T-helper 17 cell (primary cell): ENCODE measurements at places on chromosomes 3 and 15. TPM values are rescaled to one million over a fixed set of nuclear protein-coding genes. Genes with fewer than 3 reads are reported as not detected.

SOX14 gene
- total RNA-seq = not detected

PLXNB1 gene
- total RNA-seq = 4.1 TPM

SHC4 gene
- total RNA-seq = 0.12 TPM

RPL35A gene
- total RNA-seq = 1,728 TPM

ROPN1 gene
- not detected for total RNA-seq

GABRR3 gene
- total RNA-seq = not detected

RPL32 gene
- total RNA-seq = 3,315 TPM

CPEB1 gene
- 0.50 TPM for total RNA-seq

ADGRG7 gene
- not detected for total RNA-seq

MAGEL2 gene
- not detected for total RNA-seq

CADM2 gene
- total RNA-seq = 1.2 TPM

AMIGO3 gene
- 0.99 TPM for total RNA-seq

DBR1 gene
- 19.5 TPM for total RNA-seq

STRA6 gene
- total RNA-seq = not detected

THSD4 gene
- not detected for total RNA-seq

VILL gene
- total RNA-seq = 21.6 TPM

P2RY12 gene
- total RNA-seq = 19.8 TPM
